ENCODE measurements at places on chromosomes 5 and 9.

DNA sequence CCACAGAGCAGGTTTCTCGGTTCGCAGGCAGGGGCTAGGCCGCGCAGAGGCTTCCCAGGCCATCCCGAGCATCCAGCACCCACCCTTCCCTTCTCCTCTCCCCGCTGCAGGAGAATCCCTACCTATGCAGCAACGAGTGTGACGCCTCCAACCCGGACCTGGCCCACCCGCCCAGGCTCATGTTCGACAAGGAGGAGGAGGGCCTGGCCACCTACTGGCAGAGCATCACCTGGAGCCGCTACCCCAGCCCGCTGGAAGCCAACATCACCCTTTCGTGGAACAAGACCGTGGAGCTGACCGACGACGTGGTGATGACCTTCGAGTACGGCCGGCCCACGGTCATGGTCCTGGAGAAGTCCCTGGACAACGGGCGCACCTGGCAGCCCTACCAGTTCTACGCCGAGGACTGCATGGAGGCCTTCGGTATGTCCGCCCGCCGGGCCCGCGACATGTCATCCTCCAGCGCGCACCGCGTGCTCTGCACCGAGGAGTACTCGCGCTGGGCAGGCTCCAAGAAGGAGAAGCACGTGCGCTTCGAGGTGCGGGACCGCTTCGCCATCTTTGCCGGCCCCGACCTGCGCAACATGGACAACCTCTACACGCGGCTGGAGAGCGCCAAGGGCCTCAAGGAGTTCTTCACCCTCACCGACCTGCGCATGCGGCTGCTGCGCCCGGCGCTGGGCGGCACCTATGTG, 36.1 kb downstream of the NTNG2 start:
- DNase-seq = no peak

DNA sequence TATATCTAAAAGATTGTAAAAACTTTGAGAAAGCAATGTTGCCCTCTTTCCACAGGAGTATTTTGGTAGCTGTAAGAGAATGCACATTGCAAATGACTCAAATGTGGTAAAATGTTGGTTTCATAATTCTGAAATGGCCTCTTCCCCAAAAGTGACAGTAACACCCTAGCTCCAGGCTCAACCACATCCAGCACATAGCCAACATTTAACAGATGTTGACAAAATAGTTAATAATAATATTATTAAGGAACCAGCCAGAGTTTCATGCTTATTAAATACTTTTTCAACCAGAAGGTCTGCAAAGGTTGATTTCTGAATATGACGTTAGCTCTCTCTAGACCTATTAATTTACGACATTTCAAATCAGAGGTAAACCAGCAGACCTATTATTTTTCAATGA, 1.3 kb downstream of the ANXA1 start:
- no peak for DNase-seq

GRCh38 chr9:99779277-99779676, 42.4 kb upstream of the NR4A3 start:
- DNase-seq = no peak

- DNase-seq = no peak
These were observed 47.9 kb downstream of the MFAP3 start for GRCh38 chr5:154086641-154087040.

DNA sequence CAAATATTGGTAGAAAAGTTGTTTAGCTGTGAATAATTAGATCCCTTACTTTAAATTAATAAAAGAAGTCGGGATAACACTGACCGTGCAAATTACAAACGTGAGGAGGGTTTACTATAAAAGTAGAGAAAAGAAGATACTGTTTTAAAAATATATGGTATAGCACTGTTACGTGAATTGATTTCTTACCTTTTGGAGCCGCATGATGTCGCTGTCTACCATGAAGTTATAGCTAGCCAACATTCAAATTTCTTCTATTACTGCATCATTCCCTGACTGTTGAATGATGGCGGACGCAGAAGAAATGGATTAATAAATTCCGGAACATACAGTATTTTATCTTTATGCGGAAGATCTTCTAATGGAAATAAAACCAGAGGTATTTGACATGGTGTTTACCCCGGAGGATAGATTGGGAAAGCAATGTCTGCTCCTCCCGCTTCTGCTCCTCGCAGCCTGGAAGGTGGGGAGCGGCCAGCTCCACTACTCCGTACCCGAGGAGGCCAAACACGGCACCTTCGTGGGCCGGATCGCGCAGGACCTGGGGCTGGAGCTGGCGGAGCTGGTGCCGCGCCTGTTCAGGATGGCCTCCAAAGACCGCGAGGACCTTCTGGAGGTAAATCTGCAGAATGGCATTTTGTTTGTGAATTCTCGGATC, at the start of gene PCDHA6:
Gene PCDHA6 (plus strand): TSS at position 257 of the 658 bp plus-strand sequence. CDS start 132 bp downstream, at position 389.
- DNase-seq = no peak

DNA sequence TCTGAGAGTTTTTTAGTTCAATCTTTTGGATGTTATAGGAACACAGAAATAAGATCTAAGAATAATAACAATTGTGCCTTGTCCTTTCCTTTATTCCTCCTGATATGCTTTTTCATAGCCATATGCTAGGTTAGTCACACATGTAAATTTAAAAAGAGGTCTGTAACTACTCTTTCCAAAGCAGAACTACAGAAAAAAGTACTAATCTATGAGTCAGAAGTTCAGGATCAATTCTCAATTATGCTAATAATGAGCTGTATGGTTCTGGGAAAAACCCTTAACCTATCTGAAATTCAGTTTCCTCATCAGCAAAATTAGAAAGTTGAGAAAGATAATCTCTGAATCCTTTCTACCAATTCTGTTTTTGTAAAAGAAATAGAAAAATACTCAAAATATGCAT, 44.4 kb downstream of the ANKRD31 start:
- DNase-seq = no peak

- no peak for DNase-seq
These were observed 12.3 kb downstream of the GPRIN1 start for GRCh38 chr5:176597417-176598389.

- DNase-seq = no peak
These were observed 18.5 kb downstream of the ARHGEF28 start for GRCh38 chr5:73644385-73644963.

DNA sequence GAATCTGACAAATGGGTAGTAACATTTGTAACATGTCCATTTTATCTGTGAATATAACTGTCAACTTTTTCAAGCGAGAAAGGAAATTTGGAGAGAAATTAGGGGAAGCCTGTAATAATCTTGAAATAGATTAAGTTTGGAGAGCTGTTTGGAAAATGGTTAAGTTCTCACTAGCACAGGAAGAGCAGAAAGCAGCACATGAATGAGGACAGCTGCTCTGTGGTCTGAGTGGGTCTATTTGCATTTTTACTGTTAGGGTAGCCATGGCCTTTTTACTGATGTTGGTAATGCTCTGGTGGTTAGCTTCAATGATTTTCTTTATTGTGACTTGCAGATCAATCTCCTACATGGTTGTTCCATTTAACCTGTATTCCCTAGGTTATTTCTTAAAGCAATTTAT, 144.5 kb upstream of the GDNF start:
- DNase-seq = no peak

GRCh38 chr5:122421374-122422079, 109.5 kb downstream of the SNCAIP start:
- no peak for DNase-seq

DNA sequence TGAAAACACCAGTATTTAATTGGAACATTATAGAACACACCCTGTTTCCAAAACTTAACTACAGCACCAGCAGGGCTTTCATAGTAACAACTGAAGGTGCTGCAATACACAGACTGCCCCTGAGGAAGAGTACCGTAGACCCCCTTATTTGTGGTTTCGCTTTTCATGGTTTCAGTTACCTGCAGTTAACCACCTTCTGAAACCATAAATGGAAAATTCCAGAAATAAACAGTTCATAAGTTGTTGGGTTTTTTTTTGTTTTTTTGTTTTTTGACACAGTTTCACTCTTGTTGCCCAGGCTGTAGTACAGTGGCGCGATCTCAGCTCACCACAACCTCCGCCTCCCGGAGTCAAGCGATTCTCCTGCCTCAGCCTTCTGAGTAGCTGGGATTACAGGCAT, 9.5 kb upstream of the GLDC start:
- no peak for DNase-seq

GRCh38 chr5:1874348-1874747, 8.4 kb downstream of the IRX4 start:
- no peak for DNase-seq

DNA sequence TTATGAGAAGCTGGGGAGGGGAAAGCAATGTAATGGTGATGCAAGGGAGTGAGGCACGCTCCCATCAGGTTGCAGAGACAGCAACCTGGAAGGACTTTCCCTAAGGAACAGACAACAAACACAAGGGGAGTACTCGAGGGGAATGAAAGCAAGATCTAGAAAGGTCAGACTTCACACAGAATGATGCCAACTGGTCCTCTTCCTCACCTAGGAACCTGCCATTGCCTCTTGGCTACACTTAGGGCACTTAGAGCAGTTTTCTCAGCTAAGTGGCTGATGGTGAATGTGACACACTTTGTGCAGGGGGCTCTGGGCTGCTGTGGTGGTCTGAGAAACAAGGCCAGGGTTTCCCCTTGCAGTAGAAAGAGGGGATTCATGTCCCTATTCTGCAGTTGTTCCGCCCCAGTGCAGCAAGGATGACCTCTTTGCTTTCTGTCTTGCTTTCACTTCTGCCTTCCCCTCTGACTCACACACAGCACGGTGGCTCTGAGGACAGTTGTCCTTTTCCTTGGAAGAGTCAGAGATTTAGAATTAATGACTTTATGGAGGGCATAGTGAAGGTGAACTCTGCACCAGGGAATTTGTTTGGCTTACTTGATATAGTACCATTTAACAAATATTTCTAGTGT, 394.0 kb upstream of the KLF4 start:
- DNase-seq = no peak

GRCh38 chr9:106535439-106535838, 327.5 kb upstream of the ZNF462 start:
- DNase-seq = no peak

DNA sequence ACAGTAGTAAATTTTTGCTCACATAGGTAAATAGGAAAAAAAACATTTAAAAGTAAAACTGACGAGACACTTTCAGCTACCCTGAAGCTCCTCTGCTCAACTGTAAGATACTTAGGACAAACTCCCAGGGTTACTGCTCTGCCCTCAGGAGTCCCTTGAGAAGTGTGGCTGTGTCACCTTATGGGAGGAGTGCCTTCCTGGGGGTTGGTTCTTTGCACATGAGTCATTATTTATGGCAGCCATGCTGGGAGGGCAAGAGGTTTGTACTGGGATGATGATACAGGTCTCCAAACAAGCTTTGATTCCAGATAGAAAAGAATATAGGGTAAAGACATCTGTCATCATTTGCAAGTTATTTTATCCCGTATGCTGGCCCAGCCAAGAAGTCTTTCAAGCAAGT, 45.9 kb downstream of the TTC1 start:
- no peak for DNase-seq

- no peak for DNase-seq
These were observed 30.2 kb downstream of the BRINP1 start for GRCh38 chr9:119339056-119339455.

DNA sequence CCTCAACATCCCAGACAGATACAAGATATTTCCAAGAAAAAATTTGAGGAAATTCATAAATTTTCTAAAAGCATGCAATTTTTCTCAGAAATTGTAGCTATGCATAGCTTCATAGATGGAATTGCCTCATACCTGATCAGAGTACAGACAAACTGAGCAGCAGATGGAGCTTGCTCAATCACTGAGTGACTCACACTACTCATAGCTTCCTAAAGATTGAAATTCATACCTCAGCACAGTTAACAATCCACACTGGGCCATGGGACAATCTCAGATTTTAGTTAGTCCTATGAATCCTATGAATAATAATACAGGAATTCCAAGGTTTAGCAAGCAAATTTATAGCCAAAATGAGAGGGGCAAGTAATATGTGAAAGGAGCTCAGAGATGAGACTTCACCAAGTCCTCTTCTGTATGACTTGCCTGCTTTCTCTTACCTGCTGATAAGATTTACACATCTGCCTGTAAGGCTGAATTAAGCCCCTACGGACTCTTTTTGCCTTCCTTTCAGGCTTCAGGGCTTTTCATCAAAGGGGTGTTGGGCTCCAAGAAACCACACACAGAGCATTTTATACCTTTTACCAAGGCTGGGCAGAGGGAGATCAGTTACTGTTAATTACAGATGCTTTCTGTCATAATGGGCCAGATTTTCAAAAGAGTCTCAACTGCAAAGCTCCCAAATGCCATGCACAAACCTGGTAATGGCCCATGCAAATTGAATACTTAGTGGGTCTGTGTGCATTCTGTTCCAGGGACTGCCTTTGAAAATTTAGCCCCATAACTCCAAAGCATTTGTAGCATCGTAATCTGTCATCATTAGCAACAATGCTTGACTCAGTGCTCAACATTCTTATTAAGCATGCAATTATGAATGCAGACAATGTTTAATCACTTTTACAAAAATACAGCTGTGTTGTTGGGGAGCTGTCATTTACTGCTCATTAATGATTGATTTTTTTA, 439.3 kb downstream of the DTWD2 start:
- no peak for DNase-seq

DNA sequence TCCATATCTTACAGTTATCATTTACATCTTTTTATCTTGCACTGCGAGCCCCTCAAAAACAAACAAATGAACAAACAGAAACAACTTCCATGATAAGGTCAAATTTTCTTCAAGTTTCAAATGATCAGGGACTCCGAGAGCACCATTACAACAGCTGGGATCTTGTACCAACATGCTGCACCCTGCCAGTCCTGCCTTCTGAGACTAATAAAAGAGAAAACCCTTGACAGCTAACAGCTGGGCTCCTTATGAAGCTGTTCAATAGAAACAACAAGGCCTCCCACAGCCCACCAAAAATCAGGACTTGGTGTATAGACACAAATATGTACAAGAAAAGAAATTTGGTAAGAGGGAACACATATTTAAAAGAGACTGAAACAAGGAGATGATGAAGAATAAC, 985.3 kb upstream of the DMAC1 start:
- DNase-seq = no peak

DNA sequence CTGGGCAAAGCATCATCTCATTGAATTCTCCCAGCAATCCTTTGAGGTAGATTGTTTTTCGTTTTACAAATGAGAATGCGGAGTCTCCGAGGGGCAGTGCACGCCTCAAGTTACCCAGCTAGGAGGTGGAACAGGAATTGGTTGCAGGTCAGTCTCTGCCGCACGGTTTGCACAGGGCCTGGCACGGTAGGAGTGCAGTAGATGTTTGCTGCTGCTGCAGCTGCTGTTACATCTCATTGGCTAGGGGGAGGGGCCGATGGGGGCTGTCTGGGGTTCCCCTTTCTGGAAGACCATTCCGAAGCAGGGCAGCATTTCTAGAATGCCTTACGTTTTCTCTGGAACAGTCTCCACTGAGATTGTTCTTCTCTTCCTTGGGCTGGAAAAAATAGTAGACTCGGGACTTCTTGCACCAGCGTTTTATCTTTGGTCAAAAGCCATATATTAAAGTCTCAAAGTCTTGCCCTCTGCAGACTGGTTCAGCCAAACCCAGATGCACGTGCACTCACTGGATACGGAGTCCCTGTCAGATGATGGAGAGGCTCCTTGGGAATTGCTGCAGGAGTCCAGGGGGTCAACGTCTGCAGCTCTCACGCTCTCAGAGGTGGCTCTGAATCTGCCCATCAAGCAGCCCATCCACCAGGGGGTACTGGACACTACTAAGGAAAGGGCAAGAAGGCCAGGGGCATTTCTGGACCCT, 1.2 kb downstream of the USP20 start:
- peak; percentile 21 for DNase-seq
